Activated CD4-positive, alpha-beta T cell treated with anti-CD3 and anti-CD28 coated beads, Interleukin-2, amount 50 U/mL, for 48 hours (primary cell): ENCODE measurements at places on chromosomes 12 and 14.

- no peak for DNase-seq
Measured at GRCh38 chr12:101885912-101886561, 8.7 kb downstream of the DRAM1 start.

- DNase-seq: no peak
Measured at GRCh38 chr14:77673193-77673592, 34.6 kb downstream of the ALKBH1 start.

GRCh38 chr14:89422181-89422951 lies 5.3 kb upstream of the FOXN3 start:
- DNase-seq: peak; percentile 57

DNA sequence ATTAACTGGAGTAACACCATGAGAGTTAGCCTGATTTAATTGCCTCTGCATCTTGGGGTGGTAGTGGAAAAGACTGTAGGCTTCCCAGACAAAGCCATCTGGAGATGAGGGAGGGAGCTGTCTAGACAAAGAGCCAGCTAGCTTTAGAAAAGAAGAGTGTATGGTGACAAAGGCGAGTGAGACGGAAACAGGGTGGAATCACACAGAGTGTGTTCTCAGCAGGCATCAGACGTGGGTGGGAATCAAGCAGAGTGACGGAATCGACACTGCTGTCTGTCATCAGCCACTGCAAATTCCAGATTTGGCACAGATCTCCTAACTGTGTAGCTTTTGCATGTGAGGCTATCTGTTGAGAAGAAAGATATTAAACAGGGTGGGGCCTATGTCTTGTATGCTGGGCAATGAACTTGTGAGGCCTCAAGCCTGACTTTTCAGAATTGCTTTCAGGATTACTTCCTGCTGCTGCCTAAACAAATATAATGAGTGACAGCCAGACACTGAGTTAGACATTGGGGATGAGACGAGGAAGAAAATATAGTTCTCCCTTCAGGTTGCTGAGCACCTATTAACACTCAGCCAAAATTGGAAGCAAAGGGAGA lies 236.5 kb upstream of the GRIP1 start:
- no peak for DNase-seq

DNA sequence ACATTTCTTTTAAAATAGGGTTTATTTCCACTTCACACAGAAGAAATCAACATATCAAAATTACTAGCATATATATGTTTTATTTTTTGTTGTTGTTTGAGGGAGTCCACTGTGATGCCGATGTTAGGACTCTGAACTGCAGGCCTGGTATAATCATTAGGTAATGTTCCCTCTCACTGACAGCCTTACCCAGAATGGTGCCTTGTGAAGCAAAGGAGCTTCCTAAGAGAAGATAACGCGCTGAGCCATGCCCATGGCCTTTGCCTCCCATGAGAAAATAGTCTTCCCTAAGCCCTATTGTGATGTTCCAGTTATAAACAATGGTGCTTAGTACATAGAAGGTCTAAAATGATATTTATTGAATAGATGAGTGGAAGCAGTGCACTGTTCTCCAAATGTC lies 12.0 kb downstream of the GNG2 start:
- DNase-seq: no peak

DNA sequence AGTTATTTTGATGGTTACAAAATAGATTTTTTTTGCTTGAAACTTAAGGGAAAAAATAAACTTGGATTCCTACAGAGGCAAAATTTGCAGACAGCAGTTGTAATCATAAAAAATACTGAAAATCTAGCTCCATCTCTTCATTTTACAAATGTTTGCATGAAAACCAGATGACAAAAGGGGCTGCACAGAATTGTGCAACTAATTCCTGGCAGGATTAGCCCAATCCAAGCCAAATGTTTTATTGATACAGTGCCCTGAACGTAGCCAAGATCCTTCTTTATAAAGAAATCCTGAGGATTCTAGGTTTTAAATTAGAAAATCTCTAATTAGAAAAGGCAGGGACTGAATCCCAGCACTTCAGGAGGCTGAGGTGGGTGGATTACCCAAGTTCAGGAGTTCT lies 356.4 kb upstream of the SEL1L start:
- DNase-seq: no peak
